ENCODE measurements at places on chromosomes 7 and 10. TPM values are rescaled to one million over a fixed set of nuclear protein-coding genes. Genes with fewer than 3 reads are reported as not detected.
A peak's percentile ranks its signal among the peaks of the same experiment; 100 is the strongest.

ATP5F1C gene
- 241 TPM for total RNA-seq

CALY gene
- 0.09 TPM for total RNA-seq

SCIN gene
- 0.10 TPM for total RNA-seq

BMPR1A gene
- 7.0 TPM for total RNA-seq

GRCh38 chr10:24762161-24762924, 38.7 kb upstream of the ARHGAP21 start:
- no peaks in the 10 kb centered on the region for H3K4me1 ChIP-seq
- DNase-seq = no peak
- H3K27me3 ChIP-seq = no peaks in the 10 kb centered on the region
- no peak overlapping the region for H3K27ac ChIP-seq

- H3K36me3 ChIP-seq = no peaks in the 10 kb centered on the region
- no peaks in the 10 kb centered on the region for H3K27me3 ChIP-seq
- no peak overlapping the region for H3K4me3 ChIP-seq
- no peak overlapping the region for H3K27ac ChIP-seq
- DNase-seq = no peak
Observed at GRCh38 chr10:16945593-16945992, 128.4 kb upstream of the RSU1 start.

- no peaks in the 10 kb centered on the region for H3K36me3 ChIP-seq
- DNase-seq = no peak
- H3K4me1 ChIP-seq = no peaks in the 10 kb centered on the region
- H3K27me3 ChIP-seq = peaks cover 31% of the 10 kb centered on the region
Observed at GRCh38 chr10:13512564-13512963, 16.2 kb downstream of the BEND7 start.

GRCh38 chr10:119231654-119232053, 24.3 kb downstream of the GRK5 start:
- DNase-seq = no peak
- H3K27me3 ChIP-seq = no peaks in the 10 kb centered on the region
- peaks cover 35% of the 10 kb centered on the region for H3K36me3 ChIP-seq
- peak overlapping the region; percentile 38 for H3K27ac ChIP-seq

- H3K4me1 ChIP-seq = no peaks in the 10 kb centered on the region
- no peaks in the 10 kb centered on the region for H3K27me3 ChIP-seq
- DNase-seq = no peak
- H3K36me3 ChIP-seq = no peaks in the 10 kb centered on the region
- H3K4me3 ChIP-seq = no peak overlapping the region
Observed at GRCh38 chr10:103640436-103641181, 147.1 kb downstream of the NEURL1 start.

DNA sequence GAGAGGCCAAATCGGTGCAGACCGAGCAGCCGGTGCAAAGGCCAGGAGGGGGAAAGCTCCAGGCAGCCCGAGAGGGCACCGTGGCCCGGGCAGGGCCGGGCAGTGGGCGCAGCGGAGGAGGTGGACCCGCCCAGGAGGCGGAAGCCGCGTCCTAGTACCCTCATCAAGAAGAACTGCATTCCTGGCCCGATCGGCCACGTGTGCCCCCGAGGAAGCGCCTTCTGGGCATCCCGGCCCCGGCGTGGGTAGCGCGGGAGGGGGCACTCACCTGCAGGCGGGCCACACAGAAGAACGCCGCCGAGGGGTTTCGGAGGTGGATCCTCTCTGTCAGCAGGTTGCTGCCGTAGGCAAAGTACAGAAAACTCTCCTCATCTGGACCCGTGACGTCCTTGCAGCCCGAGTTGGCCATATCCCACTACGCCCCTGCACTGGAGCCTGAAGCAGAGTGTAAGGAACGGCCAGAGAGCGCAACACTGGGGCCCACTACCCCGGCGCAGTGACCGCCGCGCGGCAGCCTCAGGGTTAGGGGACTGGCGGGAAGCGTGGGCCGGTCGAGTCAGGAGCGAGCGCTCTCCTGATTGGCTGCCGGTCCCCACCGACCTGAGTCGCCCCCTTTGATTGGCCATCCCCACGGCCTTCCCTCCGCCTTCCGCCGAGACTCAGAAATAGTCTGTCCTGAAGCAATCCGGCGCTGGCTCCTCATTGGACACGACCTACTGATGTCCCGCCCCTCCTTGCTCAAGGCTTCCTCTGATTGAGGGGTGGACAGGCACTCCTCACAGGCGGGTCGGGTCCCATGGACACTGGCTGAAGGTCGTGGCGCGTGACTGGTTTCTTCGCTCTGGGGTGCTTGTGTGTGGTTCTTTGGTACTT, at the start of gene GGCT:
GGCT (minus strand) TSS at position 529 of the 873 bp plus-strand sequence; CDS start at position 409, 120 bp downstream.
- H3K36me3 ChIP-seq = peaks cover 17% of the 10 kb centered on the region
- H3K27ac ChIP-seq = peak within 1 kb of the TSS; percentile 95
- H3K4me3 ChIP-seq = peak within 1 kb of the TSS; percentile 79
- no peaks in the 10 kb centered on the region for H3K27me3 ChIP-seq
- H3K4me1 ChIP-seq = peaks cover 59% of the 10 kb centered on the region

DNA sequence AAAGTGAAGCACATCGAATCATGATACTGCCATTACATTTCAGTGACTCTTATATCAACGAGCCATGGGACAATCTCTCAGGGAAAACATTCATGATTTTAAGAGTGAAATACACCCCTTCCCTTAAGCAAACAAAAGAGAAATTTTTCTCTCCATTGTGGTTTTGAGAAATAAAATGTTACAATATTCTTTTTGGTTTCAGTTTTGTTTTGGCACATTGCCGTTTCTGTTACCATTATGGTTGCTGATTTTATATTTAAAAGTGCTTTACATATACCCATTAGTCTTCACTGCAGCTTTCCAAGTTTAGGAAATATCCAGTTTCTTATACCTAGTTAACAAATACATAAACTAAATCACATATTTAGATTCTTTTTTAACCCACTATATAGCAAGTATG, 126.8 kb upstream of the SEM1 start:
- H3K27ac ChIP-seq = no peak overlapping the region
- no peak for DNase-seq
- peaks cover 2% of the 10 kb centered on the region for H3K36me3 ChIP-seq
- peaks cover 32% of the 10 kb centered on the region for H3K4me1 ChIP-seq

- peaks cover 100% of the 10 kb centered on the region for H3K4me1 ChIP-seq
- peak overlapping the region; percentile 87 for H3K27ac ChIP-seq
- peaks cover 67% of the 10 kb centered on the region for H3K36me3 ChIP-seq
- H3K27me3 ChIP-seq = no peaks in the 10 kb centered on the region
- no peak for DNase-seq
- peak overlapping the region; percentile 27 for H3K4me3 ChIP-seq
Observed at GRCh38 chr7:50327443-50327842, 22.9 kb downstream of the IKZF1 start.

- H3K27me3 ChIP-seq = peaks cover 22% of the 10 kb centered on the region
- no peak overlapping the region for H3K27ac ChIP-seq
- no peak for DNase-seq
- H3K36me3 ChIP-seq = peaks cover 1% of the 10 kb centered on the region
- peaks cover 50% of the 10 kb centered on the region for H3K4me1 ChIP-seq
Observed at GRCh38 chr7:105878746-105879605, 2.6 kb upstream of the ATXN7L1 start.

GRCh38 chr7:95927756-95928155, 155.4 kb downstream of the DYNC1I1 start:
- H3K4me1 ChIP-seq = no peaks in the 10 kb centered on the region
- peaks cover 31% of the 10 kb centered on the region for H3K27me3 ChIP-seq
- DNase-seq = no peak
- H3K27ac ChIP-seq = no peak overlapping the region

Data from activated T-cell treated with anti-CD3 and anti-CD28 coated beads, Interleukin-2, amount 50 U/mL, for 72 hours (primary cell).